ENCODE measurements at places on chromosomes 11 and 22.

- DNase-seq: no peak
Observed at GRCh38 chr11:16801288-16801980, 63.0 kb downstream of the C11orf58 start.

DNA sequence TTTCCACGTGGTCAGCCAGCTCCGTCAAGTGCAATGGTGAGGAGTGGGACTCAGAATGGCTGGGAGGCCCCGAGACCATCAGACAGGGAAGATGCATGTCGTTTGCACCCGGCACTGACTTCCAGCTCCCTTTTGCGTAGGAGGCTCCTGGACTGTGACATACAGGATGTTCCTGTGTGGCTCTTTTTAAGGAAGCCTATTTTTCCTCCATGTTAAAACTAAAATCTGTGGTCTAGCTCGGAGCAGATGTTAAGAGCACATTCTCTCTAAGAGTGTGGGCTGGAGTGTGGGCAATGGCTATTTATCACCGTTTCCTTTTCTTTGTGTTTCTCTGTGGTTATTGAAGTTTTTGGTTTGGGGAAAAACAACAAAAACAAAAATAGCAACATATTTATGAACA lies 40.9 kb upstream of the AMPD3 start:
- no peak for DNase-seq

- no peak for DNase-seq
Observed at GRCh38 chr11:26662916-26663315, 58.9 kb downstream of the SLC5A12 start.

DNA sequence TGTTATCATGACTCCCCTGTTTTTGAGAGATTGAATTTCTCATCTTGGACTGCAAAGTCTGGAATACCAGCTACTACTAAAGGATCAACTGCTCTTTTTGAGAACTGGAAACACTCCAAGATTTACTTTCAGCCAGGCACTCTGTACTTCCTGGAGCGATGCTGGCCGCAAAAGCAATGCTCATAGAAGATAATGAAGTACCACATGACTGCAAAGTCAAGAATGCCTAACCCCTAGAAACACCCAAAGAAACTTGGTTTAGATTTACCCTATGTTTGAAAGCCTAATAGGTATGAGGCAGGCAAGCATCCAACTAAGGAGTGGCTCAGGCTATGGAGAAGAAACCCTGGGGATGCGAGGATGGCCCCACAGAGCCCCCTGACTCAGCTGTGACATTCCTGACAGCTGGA lies 47.7 kb upstream of the ARHGAP20 start:
- no peak for DNase-seq

DNA sequence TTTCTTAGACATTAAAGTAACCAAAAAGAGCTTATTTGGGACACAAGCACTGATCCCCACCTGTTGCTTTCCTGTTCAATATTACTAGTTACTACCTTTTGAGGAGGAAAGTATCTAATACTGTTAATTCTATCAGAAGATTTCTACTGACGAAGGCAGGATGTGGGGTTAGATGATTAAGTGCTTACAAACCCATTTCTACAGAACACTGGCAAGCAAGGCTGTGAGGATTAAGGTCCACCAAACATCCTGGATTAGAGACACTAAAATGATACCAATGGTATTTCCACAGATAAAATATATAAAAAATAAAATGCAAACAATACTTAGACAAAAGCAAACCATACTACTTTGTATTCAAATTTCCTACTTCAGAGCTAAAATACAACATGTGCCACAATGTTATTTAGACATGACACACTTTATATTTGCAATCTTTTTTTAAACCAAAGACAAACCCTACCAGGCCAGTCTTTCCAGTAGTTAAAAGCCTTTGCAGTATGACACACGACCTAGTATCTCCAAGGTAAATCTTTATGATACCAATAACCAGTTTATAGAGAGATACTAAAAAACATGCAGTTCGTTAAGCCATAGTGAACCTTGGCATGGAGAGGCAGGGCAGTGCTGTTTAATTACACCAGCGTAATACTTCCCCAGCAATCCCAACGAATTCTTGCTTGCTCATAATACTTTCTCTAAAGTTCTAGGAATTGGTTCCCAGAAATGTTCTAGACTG lies 71.2 kb upstream of the TP53AIP1 start:
- no peak for DNase-seq

GRCh38 chr11:23866641-23867040 lies 630.2 kb upstream of the LUZP2 start:
- DNase-seq: no peak

All from NCI-H2081 treated with DMSO at 0.1 percent for 48 hours (cell line).